Cortex of kidney (tissue), 1 donor: ENCODE measurements at places on chromosomes 7 and 10.

DNA sequence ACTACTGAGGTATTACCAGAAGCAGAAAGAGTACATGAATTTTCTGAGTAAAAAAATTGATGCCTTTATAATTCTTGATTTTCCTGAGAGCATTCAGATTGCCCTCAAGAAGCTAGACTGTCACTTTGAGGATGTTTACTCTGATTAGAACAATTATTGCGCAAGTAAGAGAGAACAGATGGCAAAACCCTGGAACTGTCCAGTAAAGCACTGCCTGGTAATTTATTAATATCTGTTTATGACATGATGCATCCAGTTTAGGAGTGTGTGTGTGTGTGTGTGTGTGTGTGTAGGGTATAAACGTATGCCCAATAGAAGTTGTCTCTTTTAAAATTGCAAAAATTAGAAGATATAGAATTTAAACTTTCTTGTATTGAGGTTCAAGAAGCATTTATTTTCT, 379.7 kb downstream of the PHTF2 start:
- DNase-seq = no peak

DNA sequence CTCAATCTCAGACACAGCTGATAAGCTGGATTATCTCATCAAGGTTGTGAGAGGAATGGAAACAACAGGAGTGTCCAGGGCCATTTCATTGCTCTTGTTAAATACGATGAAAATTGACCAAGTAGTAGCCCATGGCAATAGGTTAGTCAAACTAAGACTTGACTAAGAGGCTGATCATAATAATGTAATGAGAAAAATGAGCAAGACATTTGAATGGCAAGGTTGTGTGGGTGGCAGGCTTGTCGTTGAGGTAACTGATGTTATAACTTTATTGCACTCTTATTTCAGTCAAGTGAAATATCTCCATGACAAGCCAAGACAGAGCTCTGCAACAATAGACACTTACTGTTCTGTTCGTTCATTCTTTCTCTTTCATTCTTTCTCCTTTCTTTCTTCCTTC, 532.0 kb downstream of the GATA3 start:
- DNase-seq = no peak

- no peak for DNase-seq
Observed at GRCh38 chr7:32868116-32868515, 23.4 kb downstream of the KBTBD2 start.

DNA sequence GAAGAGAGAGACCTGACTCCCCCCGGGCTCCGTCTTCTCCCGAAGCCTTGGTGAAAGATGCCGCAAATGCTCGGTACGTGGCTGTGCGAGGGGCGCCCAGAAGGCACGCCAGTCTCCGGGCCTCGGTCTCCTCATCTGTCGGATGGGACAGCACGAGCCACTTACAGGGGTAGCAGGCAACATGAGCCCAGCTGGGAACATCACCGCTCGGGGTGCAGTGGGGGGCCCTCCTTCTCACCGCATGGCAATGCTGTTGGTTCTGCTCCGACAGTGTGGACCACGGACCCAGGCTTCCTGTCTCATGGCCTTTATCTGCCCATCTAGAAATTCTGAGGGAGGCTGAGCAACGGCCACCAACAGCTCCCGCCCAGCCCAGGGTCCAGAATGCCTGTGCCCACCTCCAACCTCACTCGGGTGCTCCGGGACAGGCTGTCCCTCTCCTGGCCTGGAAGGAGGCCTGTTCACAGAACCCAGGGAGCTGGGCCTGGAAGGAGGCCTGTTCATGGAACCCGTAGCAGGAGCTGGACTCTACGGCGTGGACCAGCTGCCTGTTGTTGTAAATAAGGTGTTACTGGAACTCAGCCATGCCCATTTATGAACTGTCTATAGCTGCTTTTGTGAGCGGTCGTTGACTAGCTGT, 15.8 kb downstream of the ADAP1 start:
- DNase-seq = no peak

- DNase-seq = no peak
Observed at GRCh38 chr7:2662273-2663120, 25.5 kb upstream of the AMZ1 start.

DNA sequence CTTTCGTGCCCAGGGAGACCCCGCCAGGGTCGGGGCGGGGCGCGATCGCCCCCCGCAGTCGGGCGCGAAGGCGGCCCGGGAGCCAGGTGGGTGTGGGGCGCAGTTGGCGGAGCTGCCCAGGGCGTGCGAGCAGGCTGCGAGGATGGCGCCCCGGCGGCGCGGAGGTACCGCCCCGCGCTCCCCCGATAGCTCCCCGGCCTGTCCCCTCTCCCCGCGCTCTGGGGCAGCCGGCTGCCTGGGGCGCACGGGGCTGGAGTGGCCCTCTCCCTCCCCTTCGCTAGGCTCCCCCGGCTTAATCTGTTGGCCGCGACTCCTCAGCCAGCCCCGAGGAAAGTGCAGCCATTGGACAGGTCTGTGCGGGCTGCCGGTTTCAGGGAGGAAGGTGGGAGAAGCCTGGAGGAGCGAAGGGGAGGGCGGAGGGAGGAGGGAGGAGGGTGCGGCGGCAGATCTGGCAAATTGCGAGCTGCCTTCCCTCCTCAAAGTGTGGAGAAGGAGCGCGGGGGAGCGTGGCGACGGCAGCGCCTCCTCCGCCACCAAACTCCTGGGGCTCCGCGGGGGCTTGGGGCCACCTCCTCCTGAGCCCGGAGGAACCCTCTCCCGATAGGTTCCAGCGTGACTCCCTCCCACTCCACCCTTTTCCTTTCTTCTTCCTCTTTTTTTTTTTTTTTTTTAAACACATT, 361 bp upstream of the PLXDC2 start:
- DNase-seq = no peak

DNA sequence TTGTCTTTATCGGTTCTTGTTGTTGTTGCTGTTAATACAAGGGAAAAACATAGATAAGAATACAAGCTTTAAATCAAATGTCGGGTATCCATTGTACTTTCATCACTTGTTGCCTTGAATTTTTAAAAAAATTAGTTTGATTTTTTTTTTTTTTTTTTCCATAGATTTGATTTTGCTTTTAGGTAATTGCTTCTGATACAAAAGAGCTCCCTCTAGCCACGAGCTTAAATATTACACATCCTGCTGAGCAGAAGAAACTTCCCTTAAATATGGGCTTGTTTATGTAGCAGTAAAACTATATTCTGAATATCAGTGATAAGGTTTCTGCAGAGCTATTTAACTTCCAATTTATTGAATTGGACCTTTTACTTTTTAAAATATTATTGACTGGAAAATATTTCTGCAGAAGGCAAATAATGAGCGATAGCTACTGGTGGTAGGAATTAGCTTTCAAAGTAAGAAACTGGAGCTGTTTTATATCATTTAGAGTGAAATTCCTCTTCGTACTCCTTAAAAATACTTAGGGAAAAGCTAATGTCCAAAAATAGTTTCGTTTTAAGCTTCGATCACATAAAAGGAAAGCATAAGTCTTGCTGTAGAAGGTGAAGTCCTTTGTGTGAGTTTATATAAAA, 216.9 kb downstream of the POLR1F start:
- no peak for DNase-seq

- no peak for DNase-seq
Observed at GRCh38 chr10:63812501-63812900, 291.3 kb downstream of the REEP3 start.

DNA sequence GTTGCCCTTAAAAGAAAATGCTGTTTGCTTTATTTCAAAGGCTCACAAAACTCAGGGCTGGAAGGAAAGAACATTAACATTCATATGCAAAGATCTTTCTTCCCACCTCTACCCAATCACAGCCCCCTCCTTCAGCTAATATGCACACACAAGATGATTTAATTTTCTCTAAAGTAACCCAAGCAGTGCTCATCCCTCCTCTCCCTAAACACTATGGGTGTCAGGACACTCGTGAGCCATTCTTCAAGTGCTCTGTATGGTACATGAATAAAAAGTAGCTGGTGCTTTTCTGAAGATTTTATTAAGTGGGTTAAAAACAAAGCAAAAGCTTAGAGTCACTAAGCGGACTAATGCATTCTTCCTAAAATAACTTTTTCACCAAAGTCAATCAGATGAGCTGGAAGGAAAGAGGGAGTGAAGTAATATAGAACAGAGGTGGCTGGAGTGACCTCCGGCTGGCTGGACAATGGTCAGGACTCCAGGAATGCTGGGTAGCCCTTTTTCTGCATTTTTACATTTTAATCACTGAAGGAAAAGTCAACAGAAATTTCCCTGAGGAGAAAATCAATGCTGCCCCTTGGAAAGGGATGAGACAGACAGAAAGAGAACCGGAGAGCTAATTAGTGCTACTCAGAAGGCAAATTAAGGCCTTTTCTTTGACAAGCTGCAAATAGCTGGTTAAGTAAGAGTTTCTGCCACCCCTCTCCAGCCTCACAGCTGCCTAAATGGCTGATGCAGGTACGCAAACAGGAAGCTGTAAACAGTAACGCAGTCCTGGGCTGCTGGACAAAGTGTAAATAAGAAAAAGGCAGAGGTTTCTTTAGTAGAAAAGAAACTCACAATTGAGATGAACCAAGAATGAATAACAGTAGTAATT, 6.6 kb downstream of the DGKI start:
- DNase-seq = no peak

- no peak for DNase-seq
Observed at GRCh38 chr10:97928897-97929296, 79.3 kb downstream of the GOLGA7B start.

GRCh38 chr10:128575761-128576160, 449.5 kb upstream of the MKI67 start:
- DNase-seq = no peak

DNA sequence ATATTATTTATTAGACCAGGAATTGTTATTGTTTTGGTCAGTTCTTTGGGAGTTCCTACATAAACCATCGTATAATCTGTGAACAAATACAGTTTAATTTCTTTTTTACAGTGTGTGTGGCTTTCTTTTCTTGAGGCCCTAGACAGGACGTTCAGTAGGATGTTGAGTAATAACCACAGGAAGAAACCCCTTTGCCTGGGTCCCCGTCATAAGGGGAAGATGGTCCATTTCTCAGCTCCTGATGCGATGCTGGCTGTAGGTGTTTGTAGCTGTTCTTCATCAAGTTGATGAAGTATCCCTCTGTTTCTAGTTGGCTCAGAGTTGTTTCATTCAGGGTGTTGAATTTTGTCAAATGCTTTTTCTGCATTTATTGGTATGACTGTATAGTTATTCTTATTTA, 219.7 kb upstream of the ADARB2 start:
- no peak for DNase-seq
